ENCODE measurements at places on chromosomes 6 and 20.
A peak's percentile ranks its signal among the peaks of the same experiment; 100 is the strongest.

- DNase-seq: no peak
Observed at GRCh38 chr6:151731313-151731712, 76.2 kb upstream of the ESR1 start.

GRCh38 chr6:33030245-33030644 lies 20.9 kb upstream of the HLA-DOA start:
- DNase-seq: no peak

DNA sequence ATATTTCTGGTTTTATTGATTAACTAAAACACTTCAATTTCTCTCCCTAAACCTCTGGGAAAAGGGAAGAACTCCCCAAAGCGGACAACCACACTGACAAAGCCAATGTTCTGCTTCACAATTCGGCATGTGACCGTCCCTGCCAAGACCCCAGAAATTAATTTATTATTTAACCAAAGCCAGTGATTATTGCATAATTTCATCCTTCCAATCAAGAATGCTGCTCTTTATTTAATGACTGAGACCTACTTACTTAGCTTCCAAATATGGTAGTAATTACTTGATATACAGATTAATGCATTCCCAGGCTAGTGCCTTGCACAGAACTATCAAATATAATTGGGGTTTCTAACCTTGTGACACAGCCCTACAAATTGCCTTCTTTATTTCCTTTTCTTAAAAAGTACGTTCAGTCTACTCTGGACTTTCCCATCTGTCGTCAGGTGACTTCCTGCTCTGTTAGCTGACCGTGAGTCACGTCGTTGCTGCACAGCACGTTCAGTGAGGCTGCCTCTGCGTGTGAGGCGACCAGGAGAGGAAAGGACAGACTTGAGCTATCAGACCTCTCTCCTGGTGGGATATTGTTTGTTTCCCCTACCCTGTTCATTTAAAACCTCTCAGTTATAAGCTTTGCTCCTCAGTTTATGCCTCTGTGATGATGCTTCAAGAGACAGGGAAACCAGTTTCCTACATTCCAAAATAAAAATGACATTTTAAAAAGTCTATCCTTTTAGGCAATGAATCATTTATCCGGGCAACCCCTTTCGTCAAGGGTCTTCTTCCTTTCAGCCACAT lies 55.7 kb upstream of the TNFAIP3 start:
- peak; percentile 54 for DNase-seq

DNA sequence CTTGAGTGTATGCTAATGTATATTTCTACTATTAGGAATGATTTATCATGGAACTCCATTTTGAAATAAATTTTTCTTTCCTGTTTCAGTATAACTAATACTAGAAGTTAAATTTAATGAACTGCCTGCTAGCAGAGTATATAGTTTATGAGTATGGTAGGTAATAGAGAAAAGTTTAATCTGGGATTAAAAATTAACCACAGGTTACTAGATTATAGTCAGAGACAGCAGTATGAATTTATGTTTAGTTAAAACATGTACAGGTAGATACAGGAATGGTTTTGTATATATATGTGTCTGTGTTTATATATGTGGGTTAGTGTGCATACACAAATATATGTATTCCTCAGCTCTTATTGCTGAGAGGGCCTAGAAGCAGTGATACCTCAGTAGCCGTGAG lies 32.3 kb downstream of the CD2AP start:
- no peak for DNase-seq

- no peak for DNase-seq
Observed at GRCh38 chr20:63734111-63734945, 2.1 kb upstream of the LIME1 start.
